Left renal pelvis (tissue), 4 donors: ENCODE measurements at places on chromosomes 3 and 15. TPM values are rescaled to one million over a fixed set of nuclear protein-coding genes. Genes with fewer than 3 reads are reported as not detected.

DNA sequence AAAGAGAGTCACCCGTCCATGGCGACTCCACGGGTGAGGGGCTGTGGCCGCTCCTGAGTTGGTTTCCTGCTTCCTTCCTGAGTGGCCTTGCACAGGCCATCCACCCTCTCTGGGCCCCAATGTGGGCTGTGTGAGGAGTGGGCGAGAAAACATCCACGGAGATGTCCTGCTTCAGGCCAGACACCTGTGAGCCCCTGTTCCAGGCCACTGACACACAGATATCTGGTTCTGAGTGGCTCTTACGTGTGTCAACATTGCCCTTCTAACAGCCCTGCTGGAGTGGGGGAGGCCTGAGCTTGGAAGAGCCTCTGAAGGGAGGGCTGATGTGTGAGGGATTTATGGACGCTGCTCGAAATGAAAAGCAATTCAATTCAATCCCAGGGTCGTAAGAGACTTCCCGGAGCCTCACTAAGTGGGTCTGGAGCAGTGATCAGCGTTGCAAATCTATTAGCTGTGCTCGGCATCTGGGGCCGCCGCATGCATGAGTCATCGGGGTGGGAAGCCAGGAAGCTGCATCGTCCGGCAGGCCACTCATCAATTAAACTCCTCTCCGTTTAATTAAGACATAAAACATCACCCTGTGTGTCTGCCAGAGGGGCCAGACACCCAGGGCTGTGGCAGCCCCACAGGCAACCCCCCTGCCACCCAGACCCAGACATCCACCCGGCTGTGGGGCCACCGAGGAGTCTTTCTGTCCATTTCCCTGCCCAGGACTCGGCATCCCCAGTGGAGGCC lies 20.0 kb upstream of the PRR23E start:
- no peak for DNase-seq

GRCh38 chr3:12562451-12562850 lies 5.6 kb downstream of the MKRN2 start:
- no peak for DNase-seq

The SEMA5B gene
- polyA plus RNA-seq: 20.2 TPM

DNA sequence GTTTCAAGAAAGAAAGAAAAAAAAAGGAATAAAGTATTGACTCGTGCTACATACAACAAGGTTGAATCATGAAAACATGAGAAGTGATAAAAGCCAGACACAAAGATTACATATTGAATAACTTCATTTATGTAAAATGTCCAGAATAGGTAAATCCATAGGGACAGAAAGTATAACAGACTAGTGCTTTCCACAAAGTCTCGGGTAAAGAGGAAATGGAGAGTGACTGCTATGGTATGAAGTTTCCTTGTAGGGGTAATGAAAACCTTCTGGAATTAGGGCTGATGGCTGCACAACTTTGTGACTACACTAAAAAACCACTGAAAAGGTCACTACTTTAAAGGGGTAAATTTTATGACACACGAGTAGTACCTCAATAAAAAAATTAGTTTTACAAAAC lies 13.0 kb downstream of the LRRFIP2 start:
- DNase-seq: no peak

- no peak for DNase-seq
Measured at GRCh38 chr3:53230041-53230621, 25.7 kb downstream of the TKT start.

The UNC13C gene
- 2.0 TPM for polyA plus RNA-seq

The TICRR gene
- 8.4 TPM for polyA plus RNA-seq

DNA sequence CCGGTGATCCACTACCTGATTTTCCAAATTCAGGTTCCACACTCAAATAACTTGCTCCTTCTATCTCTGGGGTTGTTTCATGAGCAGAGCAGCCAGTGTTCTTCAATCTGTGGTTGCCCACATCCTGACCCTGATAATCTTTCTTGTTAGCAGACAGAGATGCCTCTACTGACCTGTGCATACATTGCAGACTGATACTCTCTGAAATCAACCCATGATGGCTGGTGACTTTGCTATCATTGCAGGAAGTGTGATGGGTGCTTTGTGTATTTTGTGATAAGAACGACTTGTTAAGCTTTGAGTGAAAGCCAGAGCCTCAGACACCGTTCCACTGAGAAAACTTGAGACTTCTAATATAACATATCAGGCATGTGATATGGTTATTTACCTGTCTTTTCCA lies 39.9 kb downstream of the GATM start:
- no peak for DNase-seq

The ALDH1A2 gene
- 337 TPM for polyA plus RNA-seq

GRCh38 chr15:98802187-98802586 lies 153.8 kb downstream of the IGF1R start:
- DNase-seq: no peak

DNA sequence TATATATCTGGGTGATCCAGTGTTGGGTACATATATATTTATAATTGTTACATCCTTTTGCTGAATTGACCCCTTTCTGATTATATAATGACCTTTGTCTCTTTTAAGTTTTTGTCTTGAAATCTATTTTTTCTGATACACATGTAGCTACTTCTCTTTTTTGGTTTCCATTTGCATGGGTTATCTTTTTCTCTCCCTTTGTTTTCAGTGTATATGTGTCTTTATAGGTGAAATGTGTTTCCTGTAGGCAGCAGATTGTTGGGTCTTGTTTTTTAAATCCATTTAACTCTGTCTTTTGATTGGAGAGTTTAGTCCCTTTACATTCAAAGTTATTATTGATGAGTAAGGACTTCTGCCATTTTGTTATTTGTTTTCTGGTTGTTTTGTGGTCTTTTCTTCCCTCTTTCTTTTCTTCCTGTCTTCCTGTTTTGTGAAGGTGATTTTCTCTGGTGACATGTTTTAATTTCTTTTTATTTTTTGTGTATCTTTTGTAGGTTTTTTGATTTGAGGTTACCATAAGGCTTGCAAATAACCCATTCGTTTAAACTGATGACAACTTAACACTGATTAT lies 56.8 kb downstream of the STARD9 start:
- no peak for DNase-seq

GRCh38 chr3:151890721-151891141 lies 17.3 kb downstream of the SUCNR1 start:
- no peak for DNase-seq

The GOLGA6A gene
- polyA plus RNA-seq: 0.66 TPM

DNA sequence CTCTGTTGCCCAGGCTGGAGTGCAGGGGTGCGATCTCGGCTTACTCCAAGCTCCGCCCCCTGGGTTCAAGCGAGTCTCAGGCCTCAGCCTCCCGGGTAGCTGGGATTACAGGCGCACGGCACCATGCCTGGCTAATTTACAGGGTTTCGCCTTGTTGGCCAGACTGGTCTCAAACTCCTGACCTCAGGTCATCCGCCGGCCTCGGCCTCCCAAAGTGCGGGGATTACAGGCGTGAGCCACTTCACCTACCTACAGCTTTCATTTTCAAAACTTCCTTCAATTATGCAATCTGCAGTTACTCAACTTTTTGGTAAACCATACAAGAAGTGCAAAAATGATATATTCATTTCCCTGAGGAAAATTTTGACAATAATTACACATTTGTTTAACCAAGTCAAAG lies 14.0 kb downstream of the NANOGP8 start:
- no peak for DNase-seq

The PLSCR5 gene
- not detected for polyA plus RNA-seq

DNA sequence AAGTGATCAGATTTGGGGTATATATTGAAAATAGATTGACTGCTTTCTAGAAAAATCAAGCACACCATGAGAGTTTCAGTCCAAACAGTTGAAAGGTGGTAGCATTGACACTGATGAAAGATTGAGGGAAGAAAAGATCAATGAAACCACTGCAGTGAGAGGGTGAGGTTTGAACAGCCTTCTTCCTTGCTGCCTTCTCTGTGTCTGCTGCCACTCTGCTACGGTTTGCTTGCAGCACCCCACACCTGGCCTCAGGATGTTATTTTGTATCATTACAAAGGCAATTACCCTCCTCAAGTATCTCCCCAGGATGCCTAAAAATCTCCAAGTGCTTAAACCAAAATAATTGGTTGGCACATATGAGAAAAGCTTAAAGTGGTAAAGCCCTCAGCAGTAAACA lies 683.6 kb upstream of the ARPP21 start:
- DNase-seq: no peak

DNA sequence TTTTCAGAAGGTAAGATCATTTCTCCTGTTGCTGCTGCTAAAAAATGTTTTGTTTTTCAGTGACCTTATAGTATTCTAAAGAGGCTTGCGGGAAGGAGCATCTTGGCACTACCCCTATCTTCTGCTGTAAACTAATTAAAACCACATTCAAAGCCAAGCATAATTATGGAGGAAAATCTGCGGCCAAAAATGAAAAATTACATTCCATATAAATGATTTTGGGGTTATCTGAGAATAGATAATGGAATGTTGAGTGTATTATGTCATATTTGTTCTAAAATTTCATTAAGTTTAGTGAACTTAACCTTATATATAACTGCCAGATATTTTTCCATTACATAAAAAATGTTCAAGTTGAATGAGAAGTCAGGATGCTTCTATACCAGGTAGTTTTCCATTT lies 170.4 kb upstream of the TMC3 start:
- DNase-seq: no peak

DNA sequence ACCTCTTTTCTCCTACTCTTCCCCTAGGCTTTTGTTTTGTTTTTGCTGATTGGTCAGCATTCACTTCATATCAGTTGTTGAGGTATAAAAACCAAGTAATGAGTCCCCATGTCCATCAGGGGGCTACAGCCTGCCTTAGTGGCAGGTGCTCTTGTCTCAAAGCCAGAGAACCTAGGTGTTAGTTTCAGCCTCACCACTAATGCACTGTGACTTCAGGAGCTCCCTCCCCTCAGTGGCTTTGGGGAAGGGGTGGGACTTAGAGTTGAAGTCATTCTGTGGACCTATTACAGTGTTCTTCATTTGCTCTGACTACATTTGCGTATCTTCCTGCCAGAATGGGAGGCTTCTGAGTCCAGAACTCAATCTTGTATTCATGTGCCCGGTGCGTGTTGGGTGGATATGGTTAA lies 41.6 kb downstream of the NR2C2 start:
- DNase-seq: no peak

DNA sequence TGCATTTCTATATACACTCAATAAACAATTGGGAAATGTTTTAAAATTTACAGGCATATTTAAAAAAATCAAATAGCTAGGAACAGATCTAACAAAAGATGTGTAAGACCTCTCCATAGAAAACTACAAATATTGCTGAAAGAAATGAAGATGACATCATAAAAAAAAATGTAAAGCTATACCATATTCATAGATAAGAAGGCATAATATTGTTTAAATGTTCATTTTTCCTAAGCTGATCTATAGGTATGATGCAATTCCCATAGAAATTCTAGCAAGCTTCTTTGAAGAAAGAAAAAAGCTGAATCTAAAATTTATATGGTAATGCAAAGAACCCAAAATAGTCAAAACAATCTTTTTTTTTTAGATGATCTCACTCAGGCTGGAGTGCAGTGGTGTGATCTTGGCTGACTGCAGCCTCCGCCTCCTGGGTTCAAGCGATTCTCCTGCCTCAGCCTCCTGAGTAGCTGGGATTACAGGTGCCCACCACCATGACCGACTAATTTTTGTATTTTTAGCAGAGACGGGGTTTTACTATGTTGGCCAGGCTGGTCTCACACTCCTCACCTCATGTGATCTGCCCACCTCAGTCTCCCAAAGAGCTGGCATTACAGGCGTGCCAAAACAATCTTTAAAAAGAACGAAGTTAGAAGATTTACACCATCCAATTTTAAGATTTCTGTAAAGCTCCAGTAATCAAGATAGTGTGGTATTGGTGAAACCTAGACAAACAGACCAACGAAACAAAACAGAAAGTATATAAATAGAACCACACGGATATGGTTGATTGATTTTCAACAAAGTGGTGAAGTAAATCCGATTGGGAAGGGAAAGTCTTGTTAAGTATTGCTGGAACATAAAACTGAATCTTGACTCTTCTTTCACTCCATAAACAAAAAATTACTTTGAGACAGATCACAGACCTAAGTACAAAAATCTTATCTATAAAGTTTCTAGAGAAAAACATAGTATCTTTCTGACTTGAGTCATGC lies 6.3 kb upstream of the BHLHE40 start:
- DNase-seq: no peak

DNA sequence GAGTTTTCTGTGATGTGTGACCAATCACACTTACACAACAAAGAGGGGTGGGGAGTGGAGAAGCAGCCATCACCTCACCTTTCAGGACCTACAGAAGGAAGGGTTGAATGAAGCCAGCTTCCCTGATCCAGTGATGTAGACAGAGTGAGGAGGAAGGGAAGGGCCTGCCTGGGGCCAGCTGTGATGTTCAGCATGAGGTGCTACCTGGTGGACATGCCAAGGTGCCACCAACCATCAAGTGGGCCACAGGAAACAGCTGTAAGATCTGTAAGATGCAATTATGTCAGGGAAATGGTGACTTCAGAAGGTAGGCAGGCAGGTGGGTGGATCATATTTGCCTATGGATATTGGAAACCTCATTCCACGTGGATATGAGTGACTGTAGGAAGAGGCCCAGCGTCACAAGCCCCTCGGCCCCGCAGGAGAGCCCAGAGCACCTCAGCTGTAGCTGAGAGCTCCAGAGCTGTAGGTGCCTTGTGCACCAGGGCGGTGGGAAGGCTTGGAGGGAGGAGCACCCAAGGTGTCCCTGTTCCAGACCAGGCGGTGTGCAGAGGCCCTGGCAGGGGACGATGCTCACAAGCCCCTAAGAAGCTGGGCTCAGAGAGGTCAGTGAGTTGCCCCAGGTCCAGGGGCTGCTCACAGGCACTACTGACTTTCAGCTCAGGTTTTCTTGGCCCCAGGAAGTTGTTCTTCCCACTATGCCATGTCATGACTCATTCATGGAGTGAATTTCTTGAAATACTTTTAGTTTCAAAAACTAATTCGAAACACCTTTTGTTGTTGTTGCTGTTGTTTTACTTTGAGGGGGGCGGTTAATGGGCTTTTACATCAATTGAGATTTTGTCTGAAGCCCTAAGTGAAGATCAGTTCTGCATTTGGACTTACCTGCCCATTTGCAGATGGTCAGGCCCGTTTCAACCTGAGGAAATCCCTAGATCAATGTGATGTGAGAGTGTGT lies 94.2 kb upstream of the ALDH1A3 start:
- no peak for DNase-seq

The FETUB gene
- polyA plus RNA-seq: 0.14 TPM

- no peak for DNase-seq
Measured at GRCh38 chr3:2635511-2635910, 474.7 kb downstream of the IL5RA start.

- no peak for DNase-seq
Measured at GRCh38 chr15:90599644-90600043, 69.9 kb downstream of the CRTC3 start.

GRCh38 chr15:91128016-91128415 lies 28.0 kb downstream of the SV2B start:
- DNase-seq: no peak

- no peak for DNase-seq
Measured at GRCh38 chr15:39132070-39132469, 448.8 kb upstream of the THBS1 start.

The GRAMD1C gene
- polyA plus RNA-seq: 23.3 TPM

The PTX3 gene
- polyA plus RNA-seq: 3.1 TPM

- DNase-seq: peak; percentile 32
Measured at GRCh38 chr3:113035387-113035982, 44.7 kb downstream of the GTPBP8 start.
